Daoy (cell line): ENCODE measurements at places on chromosomes 16 and 17. TPM values are rescaled to one million over a fixed set of nuclear protein-coding genes. Genes with fewer than 3 reads are reported as not detected.

- DNase-seq = no peak
These were observed 5.3 kb upstream of the MAPK7 start for GRCh38 chr17:19372866-19373504.

- no peak for DNase-seq
These were observed 172.4 kb upstream of the TNRC6C start for GRCh38 chr17:77786090-77786489.

DNA sequence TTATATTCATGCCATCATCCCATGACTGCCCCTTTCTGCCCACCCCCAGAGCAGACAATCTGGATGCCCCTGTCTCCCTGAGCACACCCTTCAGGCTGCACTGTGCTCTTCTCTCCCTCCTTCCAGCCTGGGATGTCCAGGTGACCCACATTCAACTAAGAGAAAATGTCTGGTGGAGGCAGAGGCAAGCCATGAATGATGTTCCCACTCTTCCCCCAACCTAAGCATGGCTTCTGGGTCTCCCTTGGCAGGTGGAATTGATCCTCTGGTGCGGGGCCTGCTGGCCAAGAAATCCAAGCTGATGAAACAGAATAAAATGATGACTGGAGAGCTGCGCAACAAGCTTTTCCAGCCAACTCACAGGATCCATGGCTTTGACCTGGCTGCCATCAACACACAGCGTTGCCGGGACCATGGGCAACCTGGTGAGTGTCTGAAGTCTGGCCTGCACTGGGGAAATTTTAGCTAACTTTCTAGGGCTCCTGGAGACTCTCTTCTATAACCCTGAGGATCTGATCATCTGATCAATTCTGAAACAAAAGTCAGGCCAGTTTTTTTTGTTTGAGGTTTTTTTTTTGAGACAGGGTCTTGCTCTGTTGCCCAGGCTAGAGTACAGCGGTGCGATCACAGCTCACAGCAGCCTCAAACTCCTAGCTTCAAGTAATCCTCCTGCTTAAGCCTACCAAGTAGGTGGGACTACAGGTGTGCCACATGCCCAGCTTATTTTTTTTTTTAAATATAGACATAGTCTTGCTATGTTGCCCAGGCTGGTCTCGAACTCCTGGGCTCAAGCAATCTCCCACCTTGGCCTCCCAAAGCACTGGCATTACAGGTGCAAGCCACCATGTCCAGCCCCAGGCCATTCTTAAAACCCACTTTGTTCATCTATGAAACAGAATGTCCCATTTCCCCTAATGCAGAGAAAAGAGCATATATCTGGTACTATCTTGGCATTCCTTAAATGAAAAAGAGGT lies 14.5 kb downstream of the MPO start:
- DNase-seq = no peak

DNA sequence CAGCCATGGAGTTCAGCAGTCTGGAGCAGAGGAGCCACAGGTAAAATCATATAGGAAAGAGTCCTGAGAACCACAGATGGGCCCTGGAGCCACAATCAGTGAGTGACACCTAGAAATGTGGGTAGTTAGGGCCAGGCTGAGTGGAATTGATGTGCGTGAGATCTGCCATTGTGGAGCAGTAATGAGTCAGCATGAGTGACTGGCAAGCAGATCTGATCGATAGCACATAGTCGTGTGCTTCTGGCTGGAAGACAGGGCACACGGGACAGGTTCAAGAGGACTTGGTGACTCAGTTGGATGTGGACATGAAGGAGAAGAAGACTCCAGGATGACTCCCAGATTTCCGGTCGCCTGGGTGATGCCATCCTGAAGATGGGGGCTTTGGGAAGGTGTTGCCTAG lies 12.3 kb downstream of the ADORA2B start:
- DNase-seq = no peak

Gene ST6GALNAC2
- total RNA-seq = 0.24 and 0.40 TPM in 2 replicates

Gene TOB1
- 1.3 and 3.3 TPM in 2 replicates for total RNA-seq
